ENCODE measurements at places on chromosomes 3 and 15.

DNA sequence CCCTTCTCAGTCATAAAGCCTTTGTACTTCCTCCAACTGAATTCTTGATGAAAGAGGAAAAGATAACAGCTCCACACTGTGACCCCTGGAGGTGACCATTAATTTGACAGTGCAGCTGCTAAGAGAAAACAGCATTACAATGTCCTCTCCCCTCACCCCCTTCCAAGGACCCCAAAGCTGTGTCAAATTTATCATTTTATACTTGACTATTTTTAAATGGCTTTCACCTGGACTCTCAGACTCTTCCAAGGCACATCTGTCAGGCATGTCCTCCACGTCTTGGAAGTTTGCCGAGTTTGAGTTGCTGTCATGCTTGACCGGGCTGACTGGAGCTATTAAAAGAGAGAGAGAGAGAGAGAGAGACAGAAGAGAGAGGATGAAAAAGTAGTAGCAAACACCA is 236.5 kb downstream of the WDR72 start:
- DNase-seq, result no peak

DNA sequence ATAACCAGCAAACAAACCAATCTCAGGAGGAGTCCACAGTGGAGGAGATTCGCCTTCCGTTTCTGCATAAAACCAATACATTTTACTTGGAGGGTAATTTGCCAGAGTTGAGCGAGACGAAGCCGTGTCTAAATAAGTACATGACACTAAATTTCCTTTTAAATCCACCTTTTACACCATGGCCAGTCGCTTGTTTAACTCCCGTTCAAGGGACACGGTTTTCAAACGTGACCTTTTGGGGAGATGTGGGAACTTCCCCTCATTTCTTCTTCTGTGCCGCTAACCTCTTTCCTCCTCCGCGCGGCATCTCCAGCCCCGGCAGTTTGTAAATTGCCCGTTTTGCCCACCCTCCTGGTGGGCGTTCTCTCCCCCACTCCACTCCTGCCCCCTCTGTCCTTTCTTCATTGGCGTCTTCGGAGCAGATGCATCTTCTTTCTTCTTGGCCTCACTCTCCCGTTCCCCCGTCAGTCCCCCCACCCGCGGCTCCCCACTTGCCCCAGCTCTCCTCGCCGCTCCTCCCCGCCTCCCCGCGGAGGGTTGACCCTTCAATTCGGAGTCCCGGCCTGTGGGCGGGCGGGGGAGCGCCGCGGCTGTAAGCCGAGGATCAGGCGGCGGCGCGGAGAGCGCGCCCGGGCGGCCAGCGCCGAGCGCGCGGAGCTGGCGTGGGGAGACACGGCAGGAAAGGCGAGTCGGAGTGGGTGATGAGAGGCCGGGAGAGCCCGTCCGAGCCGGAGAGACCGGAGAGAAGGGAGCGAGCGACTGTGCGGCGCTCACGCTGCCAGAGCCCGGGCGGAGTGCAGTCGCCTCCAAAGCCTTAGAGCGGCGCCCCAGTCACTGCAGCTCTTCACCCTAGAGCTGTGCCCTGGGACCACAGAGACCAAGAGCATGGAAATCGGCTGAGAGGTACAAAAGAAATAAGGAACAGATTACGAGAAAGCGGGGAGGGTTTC is at the start of gene NLGN1:
TSS of gene NLGN1 (plus strand) at position 584 of the 950 bp plus-strand sequence.
- DNase-seq, result peak; percentile 65

DNA sequence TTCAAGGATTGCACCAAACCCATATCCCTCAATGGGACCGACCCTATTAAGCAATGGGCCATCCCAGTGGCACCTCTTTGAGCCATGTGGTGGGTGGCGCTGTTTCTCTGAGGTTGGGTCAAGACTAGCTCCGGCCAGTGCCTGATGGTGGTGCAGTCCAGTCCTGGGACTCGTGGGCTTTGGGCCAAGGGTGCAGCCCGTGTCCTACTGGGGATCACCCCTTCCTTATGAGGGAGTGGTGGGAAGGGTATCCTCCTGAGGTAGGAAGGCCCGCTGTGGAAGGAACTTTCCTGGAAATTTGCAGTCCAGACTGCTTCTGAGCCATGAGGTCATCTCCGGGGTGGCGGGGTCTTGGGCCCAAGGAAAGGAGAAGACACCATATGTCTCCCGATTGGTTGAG is 231.6 kb downstream of the SNRPN start:
- DNase-seq, result no peak

DNA sequence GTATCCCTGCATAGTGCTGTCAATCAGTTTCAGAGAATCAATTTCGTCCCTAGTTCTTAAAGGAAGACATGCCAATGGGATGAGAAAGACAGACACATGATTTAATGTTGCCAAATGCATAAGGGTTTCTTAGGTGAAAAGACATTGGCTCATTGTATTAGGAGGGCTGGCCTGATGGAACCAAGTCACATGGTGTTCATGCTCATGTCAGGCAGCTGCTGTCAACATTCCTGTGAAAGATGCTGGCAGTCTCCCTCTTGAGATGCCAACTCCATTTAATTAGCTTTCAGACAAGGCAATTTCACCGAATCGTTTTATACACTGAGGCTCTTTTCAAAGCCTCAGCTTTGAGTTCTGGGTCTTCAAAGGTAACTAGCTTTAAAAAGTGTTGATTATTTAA is 16.1 kb upstream of the IL1RAP start:
- no peak for DNase-seq

GRCh38 chr3:186151077-186151971 is 42.4 kb upstream of the ETV5 start:
- no peak for DNase-seq

- no peak for DNase-seq
These were observed 55.0 kb upstream of the PLSCR4 start for GRCh38 chr3:146305808-146306423.
